ENCODE measurements at places on chromosomes 13 and 19.

GRCh38 chr19:21587117-21587461 is 81.7 kb downstream of the ZNF429 start:
- no peak for DNase-seq

- DNase-seq, result no peak
Measured at GRCh38 chr13:44768239-44768638, 192.1 kb upstream of the TSC22D1 start.

DNA sequence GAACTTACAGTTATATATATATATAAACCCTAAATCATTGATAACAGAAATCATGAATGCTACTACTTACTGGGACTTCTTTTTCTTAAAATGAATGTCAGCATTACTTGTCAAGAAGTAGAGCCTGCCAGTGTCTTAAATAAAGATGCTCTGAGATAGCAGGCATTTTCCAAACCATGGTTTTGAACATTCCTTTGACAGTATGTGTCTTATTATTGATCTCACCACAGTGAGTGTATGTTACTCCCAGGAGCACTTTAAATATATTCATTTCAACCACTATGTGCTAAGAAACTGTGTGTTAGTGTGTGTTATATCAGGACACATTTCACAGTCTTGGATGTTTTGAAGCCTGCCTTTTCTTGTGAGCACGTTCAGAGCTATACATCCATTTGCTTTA is 28.2 kb downstream of the TNFRSF19 start:
- DNase-seq, result no peak

DNA sequence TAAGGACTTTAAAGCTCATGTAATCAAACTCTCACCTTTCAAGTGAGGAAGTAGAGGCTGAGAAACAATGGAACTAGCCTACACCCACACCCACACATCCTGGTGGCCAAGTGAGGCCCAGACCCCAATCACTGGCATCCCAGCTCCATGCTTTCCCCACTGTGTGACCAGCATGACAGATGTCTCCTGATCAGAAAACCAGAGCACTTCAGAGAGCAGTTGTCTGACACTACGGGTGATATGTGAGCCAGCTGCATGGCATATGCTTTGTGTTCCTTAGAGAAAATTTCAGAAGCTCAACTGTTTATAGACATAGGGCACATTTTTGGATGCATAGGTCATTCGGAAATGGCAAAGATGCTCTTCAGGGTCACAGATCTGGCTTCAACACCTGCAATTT is 315.2 kb downstream of the NDFIP2 start:
- DNase-seq, result no peak

DNA sequence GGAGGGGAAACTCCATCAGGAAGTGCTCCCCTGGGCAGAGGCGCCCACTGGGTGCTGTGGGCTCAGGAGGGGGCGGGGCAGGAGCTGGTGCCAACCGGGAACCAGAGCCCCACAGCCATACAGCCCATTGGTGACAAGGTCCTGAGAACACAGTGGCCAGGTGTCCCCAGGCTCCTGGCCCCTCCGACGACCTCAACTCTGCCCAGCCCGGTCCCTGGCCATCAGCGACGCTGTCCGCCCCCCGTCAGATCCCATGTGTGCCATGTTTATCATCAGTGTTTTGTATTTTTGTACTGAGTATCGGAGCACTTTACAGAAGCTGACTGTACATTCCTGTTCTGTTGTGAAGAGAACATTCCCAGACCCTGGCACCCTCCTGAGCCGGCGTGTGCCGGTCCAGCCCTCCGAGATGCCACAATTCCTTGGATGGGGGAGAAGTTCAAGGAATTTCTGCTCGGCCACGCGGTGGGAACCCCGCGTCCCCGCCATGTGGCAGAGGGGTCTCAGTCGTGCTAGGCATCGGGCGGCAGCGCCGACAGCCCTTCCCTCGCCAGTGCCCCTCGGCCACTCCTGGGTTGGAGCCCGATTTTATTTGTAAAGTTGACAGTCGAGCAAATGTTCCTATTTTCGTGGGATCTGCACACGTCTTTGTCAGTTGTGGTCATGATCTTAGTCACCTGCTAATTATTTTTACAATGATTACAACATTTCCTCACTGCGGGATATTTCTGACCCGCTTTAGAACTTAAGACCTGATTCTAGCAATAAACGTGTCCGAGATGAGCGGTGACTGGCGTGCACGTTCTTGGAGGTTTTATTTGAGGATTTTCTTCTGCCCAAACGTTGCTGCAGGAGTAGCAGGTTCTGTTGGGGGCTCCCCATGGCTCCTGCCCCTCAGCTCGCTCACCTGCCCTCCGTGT is 16.9 kb downstream of the PEX11G start:
- no peak for DNase-seq

DNA sequence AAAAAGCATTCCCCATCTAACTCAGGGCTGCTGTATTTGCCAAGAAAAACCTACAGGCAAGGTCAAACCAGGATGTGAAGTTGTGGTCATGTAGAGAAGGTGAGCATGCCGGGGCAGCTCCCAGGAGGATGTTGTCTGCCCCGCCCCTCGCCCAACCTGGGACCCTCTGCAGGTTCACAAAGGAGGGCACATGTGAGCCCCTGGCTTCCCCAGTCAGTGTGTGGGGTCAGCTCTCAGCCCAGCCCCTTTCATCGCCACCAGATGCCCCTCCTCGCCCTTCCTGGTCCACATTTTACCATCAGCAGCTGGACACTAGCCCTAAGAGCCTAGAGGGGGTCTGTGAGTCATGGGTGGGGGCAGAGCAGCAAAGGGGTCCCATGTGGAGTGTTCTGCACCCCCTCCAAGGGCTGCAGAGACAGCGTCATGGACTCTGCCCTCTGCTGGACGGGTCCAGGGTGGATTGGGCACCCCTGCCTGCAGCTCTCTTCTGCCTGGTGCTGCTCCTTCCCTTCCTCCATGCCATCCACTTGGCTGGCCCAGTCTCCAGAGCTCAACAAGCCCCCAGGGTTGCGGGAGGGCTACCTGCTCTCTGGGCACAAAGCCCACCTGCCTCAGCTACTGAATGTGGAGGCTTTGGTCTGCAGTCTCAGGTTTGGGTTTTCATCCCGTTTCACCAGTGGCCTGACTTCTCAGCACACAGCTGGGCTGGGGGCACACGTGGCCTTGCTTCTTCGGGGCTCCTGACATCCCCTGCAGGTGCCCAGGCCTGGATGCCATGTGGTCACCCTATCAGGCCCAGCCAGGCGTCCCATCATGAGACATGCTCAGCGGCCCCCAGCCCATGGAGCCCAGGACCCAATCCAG is 3.7 kb downstream of the PLEKHF1 start:
- no peak for DNase-seq

DNA sequence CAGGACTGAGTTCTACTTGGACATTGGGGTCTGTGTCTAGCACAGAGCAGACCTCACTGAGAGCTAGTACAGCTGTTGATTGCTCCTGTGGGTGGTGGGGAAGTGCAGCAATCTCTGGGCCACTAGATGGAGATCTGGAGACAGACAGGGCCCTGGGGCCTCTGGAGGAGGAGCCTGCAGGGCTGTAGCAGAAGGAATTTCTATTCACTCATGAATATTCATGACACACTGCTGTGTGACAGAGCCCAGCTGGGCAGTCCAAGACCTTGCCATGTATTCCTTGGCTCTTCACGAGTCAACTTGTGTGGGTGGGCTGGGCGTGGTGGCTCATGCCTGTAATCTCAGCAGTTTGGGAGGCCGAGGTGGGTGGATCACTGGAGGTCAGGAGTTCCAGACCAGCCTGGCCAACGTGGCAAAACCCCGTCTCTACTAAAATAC is 37.5 kb downstream of the SUGP2 start:
- no peak for DNase-seq

DNA sequence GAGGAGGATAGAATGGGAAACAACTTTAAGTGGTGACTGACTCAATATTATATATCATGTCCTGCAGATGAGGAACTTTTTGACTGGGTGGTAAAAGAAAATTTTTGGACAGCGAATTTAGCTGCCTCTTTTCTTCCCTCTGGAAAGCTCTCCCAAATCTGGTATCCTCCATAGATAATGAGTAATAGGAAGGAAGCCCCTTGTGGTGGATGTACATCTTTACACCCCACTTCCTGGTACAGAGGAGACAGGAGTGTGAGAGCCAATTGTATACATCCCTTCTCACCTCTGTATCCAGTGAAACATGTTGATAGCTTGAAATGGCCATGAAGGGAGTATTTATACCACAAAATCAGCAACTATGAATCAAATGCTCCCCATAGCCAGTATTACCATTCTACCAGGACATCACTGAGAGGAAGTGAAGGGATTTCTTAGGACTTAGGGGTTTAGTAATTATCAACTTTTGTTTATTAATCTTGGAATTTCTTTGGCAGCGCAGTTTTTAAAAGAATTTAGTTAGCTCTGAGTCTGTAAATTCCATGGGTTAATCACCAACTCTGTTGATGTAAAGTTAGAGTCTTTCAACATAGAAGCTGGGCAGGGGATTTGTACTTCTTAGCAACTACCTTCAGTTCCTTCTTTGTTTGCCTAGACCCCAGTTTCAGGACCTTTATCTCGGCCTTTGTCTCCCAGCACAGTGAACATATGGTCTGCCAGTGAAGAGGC is 17.0 kb upstream of the TDRD3 start:
- no peak for DNase-seq

GRCh38 chr13:47372751-47373150 is 475.9 kb upstream of the HTR2A start:
- no peak for DNase-seq

DNA sequence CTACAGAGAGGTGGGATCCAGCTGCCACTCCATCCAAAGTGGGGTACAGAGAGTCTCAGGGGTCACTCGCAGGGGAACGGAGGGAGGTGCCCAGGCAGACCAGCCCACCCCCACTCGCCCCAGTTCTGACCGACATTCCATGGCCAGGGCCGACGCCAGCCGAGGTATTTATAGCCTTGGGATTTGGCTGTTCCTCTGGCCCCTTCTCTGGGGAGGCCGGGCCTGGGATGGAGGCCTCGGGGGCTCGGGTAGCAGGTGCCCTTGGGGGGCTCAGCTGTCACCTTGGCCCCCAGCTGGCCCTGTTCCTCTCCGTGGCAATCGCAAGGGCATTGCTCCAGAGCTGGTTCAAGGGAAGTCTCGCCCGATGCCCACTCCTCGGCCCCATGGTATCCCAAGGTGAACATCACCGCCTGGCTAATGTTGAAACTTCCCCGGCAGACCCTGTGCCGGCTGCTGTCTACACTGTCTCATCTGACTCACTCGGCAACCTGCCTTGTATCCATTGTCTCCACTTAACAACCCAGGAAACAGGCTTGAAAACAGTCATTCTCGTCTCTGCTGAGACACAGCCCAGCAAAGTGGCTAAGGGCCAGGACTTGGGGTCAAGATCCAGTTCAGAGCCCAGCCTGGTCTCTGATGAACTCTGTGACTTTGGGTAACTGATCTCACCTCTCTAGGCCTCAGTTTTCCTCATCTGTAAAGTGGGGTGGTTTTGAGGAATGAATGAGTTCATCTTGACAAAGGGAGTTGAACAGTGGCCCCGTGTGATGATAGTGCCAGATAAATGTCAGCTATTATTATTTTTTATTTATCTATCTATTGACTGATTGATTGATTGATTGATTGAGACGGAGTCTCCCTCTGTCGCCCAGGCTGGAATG is 9.7 kb downstream of the PRKACA start:
- DNase-seq, result no peak

GRCh38 chr19:49528211-49528771 is 488 bp downstream of the RCN3 start:
- no peak for DNase-seq

DNA sequence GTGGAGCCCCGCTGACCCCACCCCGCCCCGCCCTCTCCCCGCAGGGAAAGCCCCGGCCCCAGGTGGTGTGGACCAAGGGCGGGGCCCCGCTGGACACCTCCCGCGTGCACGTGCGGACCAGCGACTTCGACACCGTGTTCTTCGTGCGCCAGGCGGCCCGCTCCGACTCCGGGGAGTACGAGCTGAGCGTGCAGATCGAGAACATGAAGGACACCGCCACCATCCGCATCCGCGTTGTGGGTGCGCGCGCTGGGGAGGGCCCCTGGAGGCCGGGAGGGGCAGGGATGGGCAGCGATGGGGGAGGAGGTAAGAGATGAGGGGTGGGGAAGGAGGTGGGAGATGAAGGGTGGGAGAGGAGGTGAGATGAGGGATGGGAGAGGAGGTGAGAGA is 17.2 kb upstream of the EMC10 start:
- DNase-seq, result no peak

GRCh38 chr19:43618921-43619261 is 538 bp downstream of the ZNF428 start:
- no peak for DNase-seq

DNA sequence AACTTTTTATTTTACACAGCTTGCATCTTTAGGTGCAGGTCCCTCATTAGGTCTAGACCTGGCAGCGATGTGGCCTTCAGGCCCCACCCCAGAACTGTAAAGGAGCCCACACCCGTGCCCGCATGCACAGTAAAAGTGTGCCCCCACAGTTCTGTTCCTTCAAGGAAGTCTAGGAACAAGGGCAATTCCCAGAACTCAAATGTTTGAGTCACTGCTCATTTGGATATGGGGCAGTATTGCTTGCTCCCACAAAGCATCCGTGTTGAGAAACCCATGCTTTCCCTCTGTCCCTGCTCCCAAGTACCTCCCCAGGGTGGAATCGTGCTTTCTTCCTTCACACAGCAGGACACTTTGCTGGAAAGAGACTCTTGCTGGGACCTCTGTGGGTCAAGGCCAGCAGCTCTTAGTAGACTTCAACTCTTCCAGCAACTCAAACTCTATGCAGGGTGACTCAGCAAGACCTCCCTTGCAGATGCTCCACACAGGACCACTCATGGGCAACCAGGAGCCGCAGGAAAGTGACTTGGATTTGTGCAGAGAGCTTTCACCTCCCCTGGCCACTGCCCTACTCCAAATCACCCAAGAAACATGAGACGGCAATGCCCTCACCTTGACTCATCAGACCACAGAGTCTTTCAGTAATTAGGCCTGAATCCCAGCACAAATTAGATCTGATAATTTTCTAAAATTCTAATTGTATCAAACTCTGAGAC is 12.3 kb downstream of the SLC7A1 start:
- no peak for DNase-seq

DNA sequence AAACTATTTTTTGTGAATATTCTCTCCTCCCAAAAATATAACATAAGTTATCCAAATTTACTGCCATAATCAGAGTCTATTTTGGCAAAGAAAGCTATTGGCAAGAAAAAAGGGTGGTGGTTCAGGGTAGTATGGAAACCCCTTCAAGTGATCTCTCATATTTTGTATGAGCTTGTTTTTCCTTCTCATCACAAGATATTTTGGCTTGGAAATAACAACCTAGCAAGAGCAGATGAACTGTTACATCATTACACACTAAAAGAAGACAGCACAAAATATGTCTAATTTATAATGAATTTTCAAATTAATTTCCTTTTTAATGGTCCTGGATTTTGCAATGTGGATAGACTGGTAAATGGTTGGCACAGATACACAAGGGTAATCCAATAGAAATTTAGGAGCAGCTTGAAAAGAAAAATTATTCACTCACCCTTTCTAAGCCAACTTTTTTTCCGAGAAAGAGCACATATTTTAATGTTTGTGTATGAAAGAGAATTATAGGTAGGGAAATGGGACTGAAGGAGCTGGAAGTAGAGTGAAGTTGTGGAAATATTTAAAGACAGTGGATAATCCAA is 225.1 kb downstream of the EFNB2 start:
- DNase-seq, result no peak

Measured in stimulated activated CD8-positive, alpha-beta memory T cell treated with anti-CD3 and anti-CD28 coated beads, Interleukin-4, amount 100 ng/mL, for 1 hour (primary cell).